ENCODE measurements at places on chromosomes 16 and 17.
A peak's percentile ranks its signal among the peaks of the same experiment; 100 is the strongest.

DNA sequence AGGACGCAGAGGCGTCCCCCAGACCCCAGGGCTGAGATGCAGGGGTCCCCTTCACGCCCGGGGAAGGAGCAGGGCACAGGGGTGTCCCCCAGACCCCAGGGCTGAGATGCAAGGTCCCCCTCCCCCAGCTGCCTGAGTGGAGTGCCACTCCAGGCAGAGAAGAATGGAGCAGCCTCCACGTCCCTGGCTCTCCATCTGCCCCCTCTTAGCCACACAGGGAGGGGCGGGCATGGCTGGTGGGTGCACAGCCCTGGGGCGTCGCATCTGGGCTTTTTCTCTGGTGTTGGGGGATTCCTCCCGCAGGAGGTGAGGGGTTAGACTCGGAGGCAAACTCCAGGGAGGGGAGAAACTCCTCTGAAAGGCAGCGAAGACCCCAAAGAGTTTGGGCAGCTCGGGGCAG lies 17.5 kb downstream of the CIBAR2 start:
- no peak for DNase-seq

DNA sequence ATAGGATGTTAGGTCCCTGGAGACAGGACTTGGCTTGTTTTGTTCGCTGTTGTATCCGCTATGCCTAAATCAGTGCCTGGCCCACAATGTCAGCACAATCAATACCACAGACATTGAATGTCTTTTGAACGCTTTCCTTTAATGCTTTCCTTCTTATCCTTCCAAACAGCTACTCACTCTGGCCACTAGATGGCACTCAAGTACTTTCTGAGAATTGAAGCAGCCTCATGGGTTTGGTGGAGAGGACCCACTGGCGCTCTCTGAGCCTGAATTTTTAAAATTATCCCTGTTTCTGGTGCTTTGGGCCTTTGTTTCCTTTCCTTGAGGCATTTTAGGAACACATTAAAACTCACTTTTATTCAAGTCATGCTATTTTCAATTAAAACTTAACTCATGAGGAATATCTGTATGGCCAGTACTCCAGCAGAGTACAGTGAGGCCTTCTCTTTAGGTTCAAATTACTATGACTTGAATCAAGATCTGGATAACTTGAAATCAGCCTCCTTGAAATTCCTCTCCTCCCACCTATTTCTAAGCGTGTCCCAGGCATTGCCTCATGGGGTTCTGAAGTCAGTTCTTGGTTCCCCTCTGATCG lies 3.2 kb upstream of the NLRP1 start:
- DNase-seq, result peak; percentile 47

GRCh38 chr17:20924306-20924705 lies 118.5 kb downstream of the USP22 start:
- DNase-seq, result no peak

DNA sequence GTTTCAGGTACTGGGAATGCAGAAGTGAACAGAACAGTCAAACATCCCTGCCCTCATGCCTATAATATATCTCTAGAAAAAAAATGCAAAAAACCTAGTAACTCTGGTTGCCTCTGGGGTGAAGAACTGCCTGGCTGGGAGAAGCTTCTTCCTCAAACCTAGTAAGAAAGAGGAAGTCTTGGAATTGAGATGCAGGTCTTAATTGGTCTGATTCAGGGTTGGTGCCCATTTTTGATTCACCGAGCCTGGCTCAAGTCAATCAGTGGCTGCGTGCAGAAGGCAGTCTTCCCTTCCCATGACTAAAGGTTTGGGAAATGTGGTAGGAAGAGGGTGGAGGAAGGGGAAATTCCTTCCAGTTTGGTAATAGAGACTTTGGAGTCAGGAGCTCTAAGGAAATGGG lies 22.4 kb downstream of the CDRT15 start:
- no peak for DNase-seq

GRCh38 chr16:4322121-4323052 lies 6.5 kb downstream of the GLIS2 start:
- no peak for DNase-seq

DNA sequence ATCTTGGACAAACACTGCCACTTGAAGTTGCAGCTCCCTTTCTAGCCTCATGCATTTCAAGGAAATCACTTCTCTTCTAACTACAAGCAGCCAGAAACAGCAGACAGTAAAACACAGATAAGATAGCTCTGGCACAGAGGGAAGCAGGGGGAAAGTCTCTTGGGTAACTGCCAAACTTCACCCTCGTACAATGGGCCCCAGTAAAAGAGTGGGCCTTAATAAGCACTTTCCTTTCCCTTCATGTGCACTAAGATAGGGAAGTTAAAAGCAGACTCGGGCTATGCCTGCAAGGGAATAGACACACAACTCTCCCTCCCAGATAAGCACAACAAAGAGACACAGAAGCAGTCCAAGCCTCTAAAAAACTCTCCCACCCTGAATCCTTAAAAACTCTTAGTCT lies 4.2 kb upstream of the KRTAP4-5 start:
- no peak for DNase-seq

- no peak for DNase-seq
Measured at GRCh38 chr17:31379597-31380205, 11.8 kb upstream of the RAB11FIP4 start.

- peak; percentile 10 for DNase-seq
Measured at GRCh38 chr16:85986931-85987749, 88.2 kb downstream of the IRF8 start.

DNA sequence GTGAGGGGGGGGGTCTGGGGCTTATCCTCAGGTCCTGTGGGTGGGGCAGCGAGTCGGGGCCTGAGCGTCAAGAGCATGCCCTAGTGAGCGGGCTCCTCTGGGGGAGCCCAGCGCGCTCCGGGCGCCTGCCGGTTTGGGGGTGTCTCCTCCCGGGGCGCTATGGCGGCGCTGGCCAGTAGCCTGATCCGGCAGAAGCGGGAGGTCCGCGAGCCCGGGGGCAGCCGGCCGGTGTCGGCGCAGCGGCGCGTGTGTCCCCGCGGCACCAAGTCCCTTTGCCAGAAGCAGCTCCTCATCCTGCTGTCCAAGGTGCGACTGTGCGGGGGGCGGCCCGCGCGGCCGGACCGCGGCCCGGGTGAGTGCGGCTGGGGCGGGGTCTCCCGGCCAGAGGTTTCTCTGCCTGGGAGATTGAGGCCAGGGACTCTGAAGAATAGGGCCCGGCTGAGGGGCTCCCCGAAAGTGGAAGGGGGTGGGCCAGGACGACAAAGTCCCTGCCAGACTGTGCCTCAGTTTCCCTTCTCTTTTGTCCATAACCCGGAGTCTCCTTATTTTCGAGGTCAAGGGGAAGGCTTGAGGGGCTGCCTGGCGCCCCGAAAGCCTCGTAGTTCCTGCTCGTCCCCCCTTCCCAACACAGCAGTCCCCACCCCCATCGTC lies at the start of gene FGF11:
TSS of gene FGF11 (plus strand) at position 51 of the 651 bp plus-strand sequence. CDS start at position 160, 109 bp downstream.
- DNase-seq, result no peak

GRCh38 chr16:12229759-12230594 lies 253.4 kb downstream of the SNX29 start:
- peak; percentile 86 for DNase-seq

DNA sequence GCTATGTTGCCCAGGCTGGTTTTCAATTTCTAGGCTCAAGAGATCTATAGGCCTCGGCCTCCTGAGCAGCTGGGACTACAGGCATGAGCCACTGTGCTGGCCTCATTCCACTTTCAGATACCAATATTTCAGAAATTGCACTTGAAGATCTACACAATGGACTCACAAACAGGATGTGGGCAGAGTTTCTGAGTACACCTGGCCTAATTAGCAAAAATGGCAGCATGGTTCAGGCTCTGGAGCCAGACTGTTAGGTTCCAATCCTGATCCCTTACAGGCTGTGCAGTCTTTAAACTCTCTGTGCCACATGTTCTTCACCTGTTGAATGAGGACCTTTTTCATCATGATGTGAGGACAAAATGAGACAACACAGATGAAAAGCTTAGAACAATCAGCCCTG lies 32.2 kb downstream of the RNF157 start:
- no peak for DNase-seq

- no peak for DNase-seq
Measured at GRCh38 chr17:19753051-19753509, 5.0 kb upstream of the ALDH3A1 start.

DNA sequence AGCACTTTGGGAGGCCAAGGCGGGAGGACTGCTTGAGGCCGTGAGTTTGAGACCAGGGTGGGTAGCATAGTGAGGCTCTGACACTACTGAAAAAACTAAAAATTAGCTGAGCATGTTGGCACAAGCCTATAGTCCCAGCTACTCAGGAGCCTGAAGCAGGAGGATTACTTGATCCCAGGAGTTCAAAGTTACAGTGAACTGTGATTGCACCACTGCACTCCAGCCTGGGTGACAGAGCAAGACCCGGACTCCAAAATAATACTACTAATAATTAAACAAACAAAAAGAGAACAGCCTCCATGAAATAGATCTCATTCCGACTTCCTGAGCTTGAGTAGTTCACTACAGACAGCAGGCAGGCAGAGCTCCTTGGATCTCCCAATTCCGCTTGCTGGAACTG lies 2.7 kb upstream of the RBBP6 start:
- no peak for DNase-seq

DNA sequence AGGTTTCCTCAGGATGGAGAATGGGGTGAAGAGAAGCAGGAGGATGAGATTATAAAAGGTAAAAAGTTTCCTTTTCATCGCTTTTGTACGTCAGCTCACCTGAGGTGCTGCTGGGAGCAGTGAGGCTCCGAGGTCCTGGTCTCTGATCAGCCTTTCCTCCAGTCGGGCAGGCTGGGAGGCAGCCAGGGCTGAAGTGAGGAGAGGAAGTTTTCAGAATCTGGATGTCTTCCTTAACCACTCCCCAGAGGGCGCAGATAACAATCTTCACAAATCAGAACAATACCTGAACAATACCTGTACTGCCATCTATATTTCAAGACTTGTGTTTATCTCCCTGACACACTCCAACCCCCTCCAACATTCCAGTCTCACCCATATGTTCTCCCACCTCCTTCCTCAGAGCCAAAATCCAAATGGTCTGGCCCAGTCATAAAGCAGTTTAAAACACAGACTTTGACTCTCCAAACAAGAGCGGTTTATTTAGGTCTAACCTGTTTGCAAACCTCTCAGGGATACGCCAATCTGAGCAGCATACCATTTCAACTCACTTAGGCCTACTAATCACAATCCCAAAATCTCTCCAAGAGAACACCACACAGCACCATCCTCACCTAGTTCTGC lies 6.8 kb downstream of the ZNF18 start:
- no peak for DNase-seq

DNA sequence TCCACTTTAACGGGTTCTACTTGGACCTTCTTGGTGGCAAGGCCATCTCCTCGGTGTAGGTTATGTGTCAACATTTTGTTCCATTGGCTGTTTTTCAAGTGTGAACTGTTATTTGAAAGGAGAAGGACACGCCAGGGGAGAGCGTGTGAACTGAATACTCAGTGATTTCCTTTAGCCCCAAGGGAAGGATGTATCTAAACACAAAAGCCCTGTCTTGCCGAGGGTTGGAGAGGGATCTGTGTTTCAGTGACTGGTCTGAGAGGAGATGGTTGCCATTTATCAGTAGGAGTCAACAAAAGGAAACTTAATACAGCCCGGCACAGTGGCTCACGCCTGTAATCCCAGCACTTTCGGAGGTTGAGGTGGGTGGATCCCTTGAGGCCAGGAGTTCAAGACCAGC lies 50.0 kb downstream of the USP10 start:
- no peak for DNase-seq

DNA sequence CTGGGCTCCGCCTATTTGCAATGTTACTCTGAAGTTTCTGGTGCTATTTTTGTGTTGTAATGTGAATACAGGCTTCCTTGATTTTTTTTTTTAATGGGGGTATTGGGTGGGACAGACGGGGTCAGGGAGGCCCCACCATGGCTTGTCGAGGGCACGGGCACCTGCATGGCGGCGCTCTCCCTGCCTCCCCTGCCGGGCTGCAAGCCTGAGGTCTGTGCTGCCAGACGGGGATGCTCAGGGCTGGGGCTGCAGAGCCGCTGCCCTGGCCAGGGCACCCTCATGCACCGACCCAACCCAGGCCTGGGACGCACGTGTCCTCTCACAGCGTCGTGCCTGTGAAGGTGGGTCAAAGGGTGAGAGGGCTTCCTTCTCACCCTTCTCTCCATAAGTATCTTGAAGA lies 13.0 kb upstream of the ZFPM1 start:
- DNase-seq, result no peak

DNA sequence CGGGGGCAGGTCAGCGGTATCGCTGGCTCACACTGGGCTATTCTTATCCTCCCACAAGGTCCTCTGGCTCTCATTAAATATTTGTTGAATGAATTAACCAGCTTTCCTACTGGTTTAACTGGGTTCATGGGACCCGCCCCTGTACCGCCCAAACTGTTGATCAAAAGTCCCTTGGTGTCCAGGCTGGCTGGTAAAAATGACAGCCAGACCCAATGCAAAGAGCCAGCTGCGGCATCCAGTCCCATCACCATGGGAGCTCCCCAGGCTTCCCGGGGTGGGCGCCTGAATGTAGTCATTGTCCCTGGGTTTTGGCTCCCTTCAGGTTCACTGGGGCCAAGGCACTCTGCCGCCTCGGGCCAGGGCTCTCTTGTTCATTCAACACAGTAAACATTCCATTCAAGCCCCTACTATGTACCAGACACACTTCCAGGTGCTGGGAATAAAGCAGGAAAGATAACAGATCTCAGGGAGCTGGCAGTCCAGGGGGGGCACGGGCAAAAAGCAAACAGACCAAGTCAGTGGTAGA lies 11.7 kb upstream of the ATP2C2 start:
- no peak for DNase-seq

GRCh38 chr17:32794533-32795246 lies 82.2 kb downstream of the MYO1D start:
- DNase-seq, result no peak

GRCh38 chr17:16383216-16383615 lies 2.3 kb downstream of the UBB start:
- no peak for DNase-seq

DNA sequence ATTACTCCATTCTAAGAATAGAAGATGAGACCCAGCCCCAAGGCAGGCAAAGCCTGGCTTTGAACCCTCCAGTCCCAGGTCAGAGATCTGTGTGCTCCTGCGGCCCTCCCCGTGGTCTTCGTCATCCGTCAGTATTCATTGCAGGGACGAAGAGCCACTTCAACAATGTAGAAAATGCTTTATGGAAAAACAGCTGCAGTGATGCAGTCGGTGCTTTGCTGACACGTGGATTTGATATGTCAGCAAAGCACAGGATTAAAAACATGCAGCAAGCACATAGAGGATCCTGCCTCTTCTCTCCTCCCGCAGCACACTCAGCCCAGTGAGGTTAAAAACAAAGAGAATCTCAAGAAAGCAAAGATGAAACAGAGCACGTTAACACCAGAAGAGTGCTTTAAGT lies 117.1 kb upstream of the AXIN2 start:
- no peak for DNase-seq

- DNase-seq, result no peak
Measured at GRCh38 chr17:69333561-69333960, 6.6 kb upstream of the ABCA5 start.

GRCh38 chr17:31548709-31549108 lies 157.2 kb downstream of the RAB11FIP4 start:
- DNase-seq, result no peak

DNA sequence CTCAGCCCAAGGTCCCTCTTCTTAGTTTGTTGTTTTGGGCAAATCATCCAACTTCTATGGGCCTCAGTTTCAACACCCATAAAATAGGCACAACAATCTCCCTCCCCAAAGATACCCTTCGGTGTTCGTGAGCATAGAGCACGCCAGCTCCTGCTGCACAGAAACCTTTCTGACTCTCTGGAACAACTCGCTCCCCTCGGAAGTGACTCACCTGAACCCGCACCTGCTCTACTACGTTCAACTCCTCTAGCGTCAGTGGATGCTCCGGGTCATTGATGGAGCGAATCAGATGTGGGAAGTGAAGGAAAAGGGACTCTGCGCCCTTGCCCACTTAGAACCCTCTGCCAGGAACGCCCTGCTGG lies 445 bp downstream of the CIAO2B start:
- no peak for DNase-seq

GRCh38 chr17:19958023-19958422 lies 19.6 kb downstream of the AKAP10 start:
- no peak for DNase-seq
